ENCODE measurements at places on chromosomes 16 and 17.

- no peak for DNase-seq
These were observed 10.9 kb downstream of the ZACN start for GRCh38 chr17:76089680-76090516.

GRCh38 chr16:2970563-2970962 lies 1.4 kb downstream of the PAQR4 start:
- no peak for DNase-seq

GRCh38 chr16:3356118-3356517 lies 429 bp downstream of the OR2C1 start:
- no peak for DNase-seq

GRCh38 chr17:5024604-5025003 lies 10.6 kb downstream of the SLC52A1 start:
- DNase-seq, result no peak

Data from stromal cell of bone marrow (primary cell).